ENCODE measurements at places on chromosomes 3 and 15.

DNA sequence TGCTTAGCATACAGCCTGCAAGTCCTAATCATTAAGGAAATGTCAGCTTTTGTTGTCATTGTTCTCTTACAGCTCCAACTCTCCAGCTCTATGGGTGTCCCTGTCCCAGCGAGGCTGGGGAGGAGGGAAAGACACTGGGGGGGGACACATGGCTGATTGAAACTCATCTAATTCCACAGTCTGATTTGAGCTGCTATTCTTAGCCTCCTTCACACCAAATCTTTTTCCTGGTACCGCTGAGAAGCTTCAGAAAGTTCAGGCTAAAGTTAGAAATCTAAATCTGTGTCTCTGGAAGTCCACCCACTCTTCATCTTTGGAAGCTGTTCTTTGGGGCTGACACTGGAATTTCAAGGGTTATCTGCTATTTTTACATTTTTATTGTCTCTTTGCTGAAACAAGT is 61.3 kb upstream of the RASGRP1 start:
- no peak for DNase-seq

DNA sequence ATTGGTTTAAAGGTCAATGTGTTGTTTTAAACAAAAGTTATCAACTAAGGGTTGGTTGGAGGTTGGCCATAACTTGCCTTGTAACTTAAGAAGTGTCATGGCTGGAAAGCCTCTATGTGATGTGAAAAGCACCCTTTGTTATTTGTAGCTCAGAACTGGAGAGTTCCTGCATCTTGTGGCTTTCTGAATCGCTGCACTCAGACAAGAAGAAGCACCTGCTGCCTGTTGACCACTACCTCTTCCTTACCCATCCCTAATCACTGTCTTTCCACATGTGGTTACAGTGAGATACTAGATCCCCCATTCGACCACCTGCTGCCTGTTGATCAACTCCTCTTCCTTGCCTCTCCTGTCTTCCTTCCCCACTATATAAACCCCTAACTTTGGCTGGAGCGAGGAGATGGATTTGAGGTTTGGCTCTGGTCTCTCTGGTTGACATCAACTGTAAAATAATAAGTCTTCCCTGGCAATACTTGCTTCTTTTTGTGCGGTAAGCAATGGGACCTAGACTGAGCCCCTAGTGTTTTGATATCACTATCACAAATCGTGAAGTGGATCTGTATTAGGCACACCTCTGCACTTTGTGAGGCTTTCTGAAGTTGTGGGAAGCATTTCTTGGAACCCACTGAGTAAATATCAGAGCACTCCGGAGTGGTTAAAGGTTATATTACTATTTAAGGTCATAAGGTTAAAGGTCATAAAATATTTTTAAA is 13.8 kb downstream of the RPL39L start:
- no peak for DNase-seq

- DNase-seq = no peak
Measured at GRCh38 chr3:15646851-15647511, 45.4 kb downstream of the BTD start.

- peak; percentile 41 for DNase-seq
Measured at GRCh38 chr3:133490468-133491351, 82.8 kb upstream of the CDV3 start.

DNA sequence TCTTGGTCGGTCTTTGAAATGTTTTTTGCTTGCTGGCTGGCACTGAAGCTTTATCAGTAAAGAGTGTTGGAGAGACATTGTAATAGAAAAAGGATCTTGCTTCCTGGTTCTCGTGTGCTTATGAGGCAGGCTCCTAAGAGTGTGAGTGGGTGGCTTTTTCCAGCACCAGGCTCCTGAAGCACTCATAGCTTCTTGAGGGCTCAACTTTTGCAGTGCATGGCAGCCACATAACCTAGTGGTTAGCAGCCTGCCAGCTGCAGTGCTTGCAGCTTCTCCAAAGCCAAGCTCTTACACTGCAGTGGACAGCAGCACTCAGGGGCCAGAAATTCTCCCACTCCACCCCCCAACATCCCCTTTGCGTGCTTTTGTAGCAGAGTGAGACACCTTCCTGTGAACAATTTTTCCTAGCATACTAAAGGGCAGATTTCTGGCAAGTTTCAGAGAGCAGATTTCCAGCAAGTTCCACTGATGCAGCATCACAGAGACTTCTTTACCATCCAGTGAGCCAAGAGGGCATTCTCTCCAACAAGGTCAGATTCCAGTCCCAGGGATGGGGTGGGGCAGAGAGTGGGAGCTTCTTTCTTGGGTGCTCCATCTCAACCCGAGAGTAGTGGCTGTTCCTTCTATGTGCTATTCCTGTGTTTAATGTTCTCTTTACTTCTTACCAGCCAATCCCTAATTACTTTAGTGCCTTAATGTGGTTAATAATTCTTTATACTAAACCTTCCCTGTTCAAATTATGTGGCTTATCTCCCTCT is 15.8 kb upstream of the ARHGEF26 start:
- DNase-seq = no peak

DNA sequence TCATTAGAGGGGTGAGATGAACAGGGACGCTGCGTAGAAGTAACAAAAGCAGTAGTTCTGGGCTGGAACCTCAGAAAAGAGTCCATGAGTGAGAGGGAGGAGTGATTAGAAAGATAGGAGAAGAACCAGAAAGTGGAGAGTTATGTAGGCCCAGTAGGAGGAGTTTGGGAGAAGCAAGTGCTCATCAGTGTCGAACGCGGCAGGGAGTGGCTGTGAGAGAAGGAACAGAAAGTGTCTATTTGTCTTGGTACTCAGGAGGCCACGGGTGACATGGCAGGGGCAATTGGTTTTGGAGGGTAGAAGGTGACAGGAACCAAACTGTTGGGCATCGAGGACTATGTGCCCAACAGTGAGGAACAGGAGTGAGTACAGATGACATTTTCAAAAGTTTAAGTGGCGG is 1.3 kb upstream of the INSYN1 start:
- no peak for DNase-seq

DNA sequence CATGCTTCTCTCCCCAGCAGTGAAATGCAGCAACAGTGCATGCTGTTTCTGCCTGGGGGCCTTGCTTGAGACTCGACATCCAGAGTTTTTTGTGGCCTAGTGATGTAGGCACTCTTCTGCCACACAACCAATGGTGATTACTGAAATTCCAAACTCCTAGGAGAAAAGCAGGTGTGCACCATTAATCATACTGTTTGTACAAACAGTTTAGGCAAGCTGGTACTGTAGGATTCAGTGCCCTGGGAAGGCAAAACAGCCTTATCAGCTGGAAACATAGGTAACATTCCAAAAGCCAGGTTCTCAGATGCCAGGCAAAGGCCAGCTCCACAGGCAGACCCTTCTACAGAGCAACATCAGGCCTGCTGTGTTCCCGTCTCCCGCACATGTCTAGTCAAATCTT is 17.5 kb upstream of the RBP1 start:
- no peak for DNase-seq

GRCh38 chr15:98504998-98505397 is 143.3 kb upstream of the IGF1R start:
- DNase-seq = no peak

DNA sequence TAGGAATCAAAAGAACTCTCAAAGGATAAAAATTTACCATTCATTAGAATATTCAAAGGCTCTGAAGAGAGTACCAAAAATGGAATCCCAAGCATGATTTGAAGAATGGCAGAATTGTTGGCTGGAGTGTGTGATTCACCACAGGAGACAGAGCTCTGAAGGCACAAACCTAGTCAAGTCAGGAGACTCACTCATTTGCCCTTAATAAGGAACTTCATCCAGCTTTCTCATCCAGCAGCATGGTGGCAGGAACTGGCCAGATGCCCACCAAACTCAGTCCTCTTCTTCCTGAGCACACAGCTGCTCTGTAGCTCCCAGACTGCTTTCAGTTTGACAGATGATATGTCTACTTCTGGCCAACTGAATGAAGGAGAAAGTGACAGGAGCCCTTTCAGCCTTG is 16.5 kb upstream of the HEG1 start:
- no peak for DNase-seq

GRCh38 chr3:30193625-30194044 is 412.8 kb upstream of the TGFBR2 start:
- DNase-seq = no peak

DNA sequence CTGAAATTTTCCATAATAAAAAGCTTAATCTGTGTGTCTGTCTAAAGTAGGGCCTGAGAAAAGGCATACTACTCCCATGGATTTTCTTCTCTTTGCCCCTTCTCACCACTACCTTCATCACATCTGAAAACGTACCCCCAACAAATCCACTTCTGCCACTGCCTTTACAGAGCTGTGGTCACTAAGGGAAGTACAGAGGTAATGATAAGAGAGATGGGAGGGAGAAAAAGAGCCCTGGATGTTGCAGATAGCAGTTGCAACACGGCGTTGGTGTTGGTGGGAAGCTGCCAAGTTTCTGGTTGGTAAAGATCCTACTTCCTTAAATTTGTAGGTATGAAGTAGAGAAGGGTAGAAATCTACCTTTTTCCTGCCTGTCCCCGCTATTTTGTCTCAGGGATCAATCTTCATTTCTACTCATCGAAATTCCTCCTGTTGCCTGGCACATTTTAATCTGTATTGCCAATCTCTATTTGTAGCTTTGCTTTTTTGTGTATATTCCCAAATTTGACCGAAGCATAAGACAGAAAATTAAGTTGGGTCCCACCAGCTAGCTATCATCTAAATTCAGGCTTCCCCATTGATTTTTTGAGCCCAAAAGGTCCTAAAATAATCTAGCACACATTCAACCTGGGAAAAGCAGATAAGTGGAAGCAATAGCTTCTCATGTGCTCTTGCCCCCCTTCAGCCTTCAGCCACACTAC is 102.9 kb downstream of the TFDP2 start:
- no peak for DNase-seq

DNA sequence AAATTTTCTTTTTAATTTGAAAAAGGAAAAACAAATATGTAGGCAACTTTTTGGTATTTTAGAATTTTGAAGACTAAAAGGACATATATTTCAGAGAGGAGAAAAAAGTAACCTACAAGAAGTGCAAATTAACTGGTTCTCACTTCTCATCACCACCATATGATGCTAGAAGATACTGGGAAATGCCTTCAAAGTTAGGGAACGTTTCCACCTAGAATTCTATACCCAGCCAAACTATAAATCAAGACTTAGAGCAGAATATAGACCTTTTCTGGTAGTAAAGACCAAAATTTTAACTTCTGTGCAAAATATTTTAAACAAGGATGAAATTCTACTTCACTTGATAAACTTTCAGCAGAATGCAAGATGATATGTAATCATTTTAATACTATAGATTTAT is 112.3 kb upstream of the PHLDB2 start:
- DNase-seq = no peak

DNA sequence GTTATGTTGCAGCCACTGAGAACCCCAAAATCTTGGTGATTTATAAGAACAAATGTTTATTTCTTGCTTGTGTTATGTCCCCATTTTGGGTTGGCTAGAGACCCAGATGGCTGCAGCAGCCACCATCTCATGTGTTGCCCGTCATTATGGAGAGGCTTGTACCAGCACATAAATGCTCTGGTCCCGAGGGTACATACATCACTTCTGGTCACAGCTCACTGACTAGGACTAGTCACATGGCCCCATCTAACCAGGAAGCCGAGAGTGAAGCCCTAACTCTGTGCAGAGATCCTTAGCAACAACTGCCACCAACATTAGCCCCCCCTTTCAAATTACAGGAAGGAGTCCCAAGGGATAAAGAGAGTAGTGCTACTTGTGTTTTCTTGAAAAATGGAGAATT is 25.5 kb upstream of the HACD2 start:
- DNase-seq = no peak

DNA sequence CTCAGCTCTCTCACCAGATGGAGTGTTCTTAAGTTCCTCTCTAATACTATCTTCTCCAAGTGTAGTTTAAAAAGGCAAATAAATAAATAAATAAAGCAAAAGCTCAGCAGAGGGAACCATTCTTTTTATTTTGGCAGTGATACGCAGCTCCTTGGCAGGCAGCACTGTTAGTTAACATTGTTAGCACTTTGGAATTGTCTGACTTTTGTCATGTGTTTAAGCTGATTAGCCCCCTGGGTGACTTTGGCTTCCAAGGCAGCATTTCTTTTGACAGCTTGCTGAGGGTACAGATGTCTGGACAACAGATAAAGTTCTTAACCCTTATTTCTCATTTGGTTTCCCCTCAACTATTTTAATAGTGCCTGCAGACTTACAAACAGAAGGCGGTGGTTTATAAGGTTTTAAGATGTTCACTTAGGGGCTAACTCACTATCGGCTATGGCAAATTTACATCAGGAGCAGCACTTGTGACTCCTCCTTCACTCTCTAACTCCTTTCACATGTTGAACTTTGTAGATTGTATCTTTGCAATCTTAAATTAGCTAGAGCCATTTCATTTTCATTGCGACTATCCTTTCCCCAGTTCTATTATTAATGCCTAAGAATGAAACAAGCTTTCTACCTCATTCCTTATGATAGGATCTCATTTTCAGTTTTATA is 213.4 kb downstream of the ZBBX start:
- DNase-seq = no peak

DNA sequence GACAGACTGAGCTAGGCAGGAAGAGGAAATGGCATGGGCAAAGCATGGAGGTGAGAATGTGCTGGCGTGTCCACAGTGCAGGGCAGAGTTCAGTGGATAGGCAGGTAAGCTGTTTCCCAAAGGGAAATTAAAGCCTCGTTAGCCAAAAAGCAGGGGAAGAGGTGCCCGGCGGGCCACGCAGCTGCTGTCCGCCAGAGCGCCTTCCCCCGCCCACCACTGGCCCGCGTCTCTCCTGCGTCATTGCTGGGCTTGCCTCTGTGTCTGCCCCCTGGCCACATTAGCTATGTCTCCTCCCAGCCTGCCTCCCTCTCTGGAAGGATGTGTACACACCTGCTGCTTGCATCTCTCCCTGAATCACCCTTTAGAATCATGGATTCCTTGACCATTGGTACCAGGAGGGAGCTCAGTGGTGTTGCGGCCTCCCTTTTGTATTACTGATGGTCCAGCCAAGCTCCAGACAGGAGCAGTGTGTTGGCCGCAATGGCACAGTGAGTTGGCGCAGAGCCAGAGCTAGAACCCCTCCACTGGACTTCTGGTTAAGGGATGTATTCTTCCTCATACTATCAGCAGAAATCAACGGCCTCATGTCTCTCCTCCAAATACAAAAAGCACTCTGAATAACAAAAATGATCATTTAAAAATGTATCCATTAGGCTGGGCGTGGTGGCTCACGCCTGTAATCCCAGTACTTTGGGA is 26.6 kb downstream of the SLC28A1 start:
- no peak for DNase-seq

GRCh38 chr15:63978511-63979261 is 67.6 kb downstream of the DAPK2 start:
- DNase-seq = no peak

DNA sequence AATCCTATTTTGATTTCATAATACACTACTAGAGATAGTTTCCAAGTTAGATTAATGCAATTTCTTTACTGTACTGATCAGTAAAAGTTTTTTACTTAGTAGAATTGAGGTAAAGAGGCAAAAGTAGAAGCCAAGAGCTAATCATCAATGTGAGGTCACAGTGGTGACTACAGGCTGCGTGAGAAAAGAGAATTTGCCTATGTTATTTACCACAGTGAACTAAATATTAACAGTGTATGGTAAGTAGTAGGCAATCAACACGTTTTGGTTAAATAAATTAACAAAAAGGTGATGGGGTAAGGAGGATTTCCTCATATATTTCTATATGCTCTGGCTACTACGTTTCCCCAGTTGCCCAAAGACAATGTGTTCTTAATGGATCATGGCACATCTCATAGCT is 202.2 kb upstream of the CMC1 start:
- no peak for DNase-seq

- DNase-seq = no peak
Measured at GRCh38 chr3:34157491-34157890, 359.1 kb downstream of the PDCD6IP start.
